ENCODE measurements at places on chromosomes 12 and 14.

GRCh38 chr12:2248087-2248900 lies 195.5 kb downstream of the CACNA1C start:
- no peak for DNase-seq

DNA sequence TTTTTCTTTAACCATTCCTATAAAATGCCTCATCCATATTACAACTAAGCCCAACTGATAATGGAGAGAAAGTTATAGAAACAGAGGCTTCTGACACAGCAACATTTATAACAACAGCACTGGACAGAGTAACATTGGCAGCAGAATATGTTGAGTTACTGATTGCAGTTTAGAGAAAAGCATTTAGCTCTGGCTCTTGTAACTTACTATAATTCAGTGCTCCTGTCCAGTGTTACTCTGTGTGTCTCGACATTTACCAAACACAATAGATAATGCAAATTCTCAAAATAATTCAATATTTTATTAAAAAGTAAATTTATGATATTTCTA lies 356.1 kb downstream of the CEP128 start:
- DNase-seq = no peak

DNA sequence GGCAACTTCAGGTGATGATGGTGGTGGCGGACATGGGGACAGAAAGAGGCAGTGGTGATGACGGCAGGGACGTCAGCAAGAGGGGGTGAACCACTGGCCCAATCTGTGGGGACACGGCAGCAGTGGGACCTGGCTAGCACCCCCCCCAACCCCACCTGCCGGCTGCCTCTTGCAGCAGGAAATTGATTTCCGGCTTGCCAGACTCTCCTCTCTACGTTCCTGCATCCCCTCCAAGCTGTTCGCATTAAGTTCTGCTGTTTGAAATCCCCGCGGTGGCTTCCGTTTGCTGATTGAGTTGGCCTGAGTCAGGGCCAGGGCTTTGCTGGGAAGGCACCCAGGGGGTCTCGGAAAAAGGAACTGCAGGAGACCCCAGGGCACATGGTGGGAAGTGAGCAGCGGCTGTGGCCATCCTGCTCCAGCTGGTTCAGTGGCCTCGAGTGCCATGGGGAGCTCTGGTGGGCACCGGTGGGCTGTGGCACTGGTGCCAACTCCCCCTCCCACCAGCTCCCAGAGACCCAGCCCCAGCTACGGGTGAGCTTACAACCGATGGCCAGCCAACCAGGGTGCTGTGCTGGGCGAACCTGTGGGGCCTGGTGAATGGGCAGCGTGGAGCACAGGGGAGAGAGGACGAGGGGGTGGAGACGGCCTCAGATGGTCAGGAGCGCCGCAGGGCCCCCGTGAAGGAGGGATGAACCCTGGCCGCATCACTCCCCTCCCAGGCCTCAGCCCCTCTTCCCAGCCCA lies 14.6 kb upstream of the NUDT14 start:
- no peak for DNase-seq

DNA sequence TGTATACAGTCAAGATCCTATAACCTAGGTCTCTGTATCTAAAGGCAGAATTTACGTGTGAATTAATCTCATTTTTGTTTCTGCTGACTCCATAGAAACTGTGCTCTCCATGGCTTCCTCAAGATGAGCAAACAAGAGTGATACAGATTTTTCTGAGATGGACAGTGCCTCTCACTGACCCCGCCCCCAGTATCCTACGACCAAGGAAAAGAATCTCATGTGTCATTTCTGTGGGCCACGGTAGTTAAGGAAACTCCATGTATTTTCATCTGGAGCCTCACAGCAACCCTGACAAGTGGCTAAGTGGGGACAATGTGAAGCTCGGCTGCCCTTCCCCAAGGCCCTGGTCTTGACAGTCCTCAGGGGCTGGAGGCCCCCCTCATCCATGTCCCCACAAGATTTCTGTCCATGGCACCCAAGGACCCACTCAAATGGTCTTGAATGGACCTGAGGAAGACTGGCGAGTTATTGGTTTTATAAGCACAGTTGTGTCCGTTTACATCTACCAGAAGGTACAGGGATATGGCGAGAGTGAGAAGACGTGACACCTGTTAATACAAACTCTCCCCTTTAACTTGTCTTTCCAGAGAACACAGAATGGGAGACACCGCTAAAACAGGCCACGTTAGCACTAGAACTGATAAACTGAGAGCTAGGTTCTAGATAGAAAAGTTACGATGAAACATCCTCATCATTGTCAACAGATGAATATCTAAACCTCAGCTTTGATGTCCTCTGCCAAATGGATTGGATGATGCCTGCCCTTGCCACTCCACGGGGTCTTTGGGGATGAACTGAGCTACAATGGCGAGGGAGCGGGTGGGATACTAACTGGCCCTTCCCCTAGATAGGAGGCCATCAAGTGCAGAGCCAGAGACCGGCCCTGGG lies 108.4 kb upstream of the EGLN3 start:
- DNase-seq = no peak

DNA sequence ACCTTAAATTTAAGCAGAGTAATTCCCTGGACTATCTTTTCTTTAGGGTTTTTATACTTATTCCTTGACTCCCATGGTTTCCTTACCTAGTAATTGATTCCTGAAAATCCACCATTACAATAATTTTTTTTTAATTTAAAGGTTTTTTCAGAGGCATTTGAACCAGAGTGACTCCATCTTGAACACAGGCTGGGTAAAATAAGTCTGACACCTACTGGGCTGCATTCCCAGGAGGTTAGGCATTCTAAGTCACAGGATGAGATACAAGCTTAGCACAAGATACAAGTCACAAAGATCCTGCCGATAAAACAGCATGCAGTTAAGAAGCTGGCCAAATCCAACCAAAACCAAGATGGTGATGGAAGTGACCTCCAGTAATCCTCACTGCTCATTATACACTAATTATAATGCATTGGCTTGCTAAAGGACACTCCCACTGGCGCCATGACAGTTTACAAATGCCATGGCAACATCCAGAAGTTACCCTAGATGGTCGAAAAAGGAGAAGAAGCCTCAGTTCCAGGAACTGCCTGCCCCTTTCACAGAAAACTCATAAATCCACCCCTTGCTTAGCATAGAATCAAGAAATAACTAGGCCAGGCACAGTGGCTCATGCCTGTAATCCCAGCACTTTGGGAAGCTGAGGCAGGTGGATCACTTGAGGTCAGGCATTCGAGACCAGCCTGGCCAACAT lies 53.6 kb downstream of the SLC25A21 start:
- DNase-seq = no peak

Data from stimulated activated CD8-positive, alpha-beta memory T cell treated with anti-CD3 and anti-CD28 coated beads, Interleukin-15, amount 100 ng/mL, for 4 hours (primary cell).